ENCODE measurements at places on chromosomes 3 and 15. TPM values are rescaled to one million over a fixed set of nuclear protein-coding genes. Genes with fewer than 3 reads are reported as not detected.

IQSEC1 gene
- total RNA-seq = 16.9 TPM

RCN2 gene
- total RNA-seq = 67.3 TPM

ASB14 gene
- not detected for total RNA-seq

SPESP1 gene
- total RNA-seq = not detected

NEK10 gene
- 1.1 TPM for total RNA-seq

KNG1 gene
- total RNA-seq = not detected

TMEM45A gene
- 2.4 TPM for total RNA-seq

HIGD2B gene
- total RNA-seq = not detected

PTH1R gene
- total RNA-seq = 0.51 TPM

WNT5A gene
- total RNA-seq = 0.87 TPM

THUMPD3 gene
- total RNA-seq = 51.6 TPM

CCR2 gene
- not detected for total RNA-seq

MYO5A gene
- total RNA-seq = 30.6 TPM

TGM5 gene
- not detected for total RNA-seq

ISLR gene
- total RNA-seq = 0.14 TPM

TUSC7 gene
- not detected for total RNA-seq

TFG gene
- total RNA-seq = 154 TPM

NAALADL2 gene
- not detected for total RNA-seq

PEX11A gene
- total RNA-seq = 7.3 TPM

NMNAT3 gene
- 2.4 TPM for total RNA-seq

GOLGA8N gene
- total RNA-seq = 1.3 TPM

ULK3 gene
- total RNA-seq = 32.2 TPM

GYG1 gene
- 27.5 TPM for total RNA-seq

ADGRG7 gene
- total RNA-seq = not detected

ANKUB1 gene
- not detected for total RNA-seq

PYGO1 gene
- total RNA-seq = 7.4 TPM

AP3S2 gene
- total RNA-seq = 33.2 TPM

SAMMSON gene
- total RNA-seq = not detected

ZNF501 gene
- total RNA-seq = not detected

CHRNA7 gene
- 4.1 TPM for total RNA-seq

SENP8 gene
- 2.1 TPM for total RNA-seq

NT5DC2 gene
- 98.7 TPM for total RNA-seq

MED12L gene
- 0.50 TPM for total RNA-seq

SRGAP3 gene
- 0.77 TPM for total RNA-seq

CHRFAM7A gene
- 6.7 TPM for total RNA-seq
